ENCODE measurements at places on chromosomes 5 and 9. TPM values are rescaled to one million over a fixed set of nuclear protein-coding genes. Genes with fewer than 3 reads are reported as not detected.

The NUDT12 gene
- 26.0 TPM for polyA plus RNA-seq

DNA sequence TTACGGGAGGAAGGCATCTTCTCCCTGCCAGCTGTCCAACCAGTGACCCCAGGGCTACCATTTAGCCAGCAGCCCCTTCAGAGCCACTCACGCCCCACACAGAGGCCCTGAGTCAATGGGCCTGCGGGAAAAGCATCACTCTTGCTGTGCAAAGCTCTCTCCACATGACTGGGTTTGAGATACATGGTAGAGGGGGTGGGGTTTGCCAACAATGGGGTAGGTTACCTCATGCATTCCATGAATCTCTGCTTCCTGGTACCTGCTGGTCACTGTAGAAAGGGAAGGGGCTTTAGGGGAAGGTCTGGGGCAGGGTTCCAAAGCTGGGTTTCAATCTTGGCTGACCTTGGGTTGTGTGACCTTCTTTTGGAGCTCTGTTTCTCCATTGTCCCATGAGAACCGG lies 22.9 kb upstream of the TTLL11 start:
- DNase-seq: no peak

DNA sequence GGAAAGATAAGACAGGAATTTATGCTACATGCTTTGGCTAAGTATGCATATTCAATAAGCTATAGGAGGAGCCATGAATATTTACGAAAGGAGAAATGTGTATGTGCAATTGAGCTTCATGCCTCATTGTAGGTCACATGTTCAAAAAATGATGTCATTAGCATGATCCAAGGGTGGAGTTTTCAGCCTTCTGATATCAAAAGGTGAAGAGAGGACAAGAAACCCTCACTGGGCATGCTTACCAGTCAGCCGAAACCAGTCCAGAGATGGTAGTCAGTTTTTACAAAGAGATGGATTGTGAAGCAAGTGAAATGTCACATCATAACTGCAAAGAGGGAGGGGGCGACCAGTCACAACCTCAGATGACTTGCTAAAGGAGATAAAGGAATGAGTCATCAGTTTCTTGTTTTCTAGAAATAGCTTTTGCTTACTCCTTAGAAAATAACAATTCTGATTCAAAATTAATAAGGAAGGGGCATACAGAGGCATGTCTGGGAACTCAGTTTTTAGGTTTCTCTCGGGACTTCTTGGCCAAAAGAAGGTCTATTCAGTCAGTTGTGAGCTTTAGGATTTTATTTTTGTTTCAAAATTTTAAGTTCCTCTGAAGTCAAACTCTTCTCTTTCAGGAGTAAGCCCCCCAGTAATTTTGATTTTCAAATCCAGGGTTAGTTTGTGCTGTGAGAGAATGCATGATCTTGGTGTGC lies 1067.8 kb upstream of the EDIL3 start:
- DNase-seq: no peak

- DNase-seq: no peak
These were observed 6.9 kb upstream of the IGFBPL1 start for GRCh38 chr9:38431116-38431515.

DNA sequence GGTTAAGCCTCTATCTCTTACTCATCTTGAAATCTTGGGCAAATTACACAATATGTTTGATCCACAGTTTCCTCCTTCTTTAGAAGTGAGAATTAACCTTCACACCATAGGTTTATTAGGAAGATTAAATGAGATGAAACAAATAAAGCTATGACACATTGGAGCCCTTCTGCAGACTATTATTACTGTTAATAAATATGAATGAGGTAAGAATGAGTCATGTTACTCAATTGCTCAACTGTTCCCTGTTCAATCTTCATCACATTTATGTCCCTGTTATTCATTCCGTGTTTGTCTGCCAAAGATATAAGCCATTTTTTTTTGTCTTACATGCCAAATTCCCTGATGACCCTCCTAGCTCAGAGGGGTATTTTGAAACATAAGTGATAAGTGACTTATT lies 52.1 kb upstream of the PAPPA start:
- no peak for DNase-seq

The QRFP gene
- 0.36 TPM for polyA plus RNA-seq

The ZNF366 gene
- 2.1 TPM for polyA plus RNA-seq

The UCK1 gene
- 33.9 TPM for polyA plus RNA-seq

The GMCL2 gene
- 0.01 TPM for polyA plus RNA-seq

GRCh38 chr9:69981686-69982445 lies 61.8 kb upstream of the MAMDC2 start:
- DNase-seq: no peak

The ST6GALNAC4 gene
- 10.4 TPM for polyA plus RNA-seq

The THG1L gene
- polyA plus RNA-seq: 26.9 TPM

DNA sequence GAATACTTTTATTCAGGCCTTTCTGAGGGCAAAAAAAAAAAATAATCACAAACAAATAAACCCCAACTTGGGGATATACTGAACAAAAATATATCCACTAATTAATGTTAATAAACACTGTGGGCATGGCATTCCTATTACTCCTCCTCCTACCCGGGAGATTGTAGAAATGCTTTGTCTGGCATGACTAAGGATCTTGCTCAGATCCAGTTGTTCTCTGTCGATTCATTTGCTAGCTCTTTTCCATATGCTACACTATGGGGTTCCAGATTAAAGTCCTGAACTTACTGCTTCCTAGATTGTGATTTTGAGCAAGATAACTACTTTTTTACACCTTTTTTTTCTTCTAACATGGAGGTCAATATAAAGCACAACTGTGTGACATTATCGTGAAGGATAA lies 102.2 kb upstream of the PRR16 start:
- no peak for DNase-seq

The BTNL3 gene
- polyA plus RNA-seq: 158 TPM

GRCh38 chr5:81694726-81695125 lies 56.2 kb downstream of the SSBP2 start:
- no peak for DNase-seq

GRCh38 chr9:120365386-120365785 lies 214.6 kb downstream of the CDK5RAP2 start:
- no peak for DNase-seq

All from large intestine (tissue), 12 donors.